Ascending aorta (tissue), 2 donors: ENCODE measurements at places on chromosomes 2 and 18. TPM values are rescaled to one million over a fixed set of nuclear protein-coding genes. Genes with fewer than 3 reads are reported as not detected.

- no peak for DNase-seq
- no peak overlapping the region for H3K27ac ChIP-seq
- no peak overlapping the region for H3K4me3 ChIP-seq
- no peaks in the 10 kb centered on the region for H3K4me1 ChIP-seq
- H3K36me3 ChIP-seq = peaks cover 32% of the 10 kb centered on the region
- H3K27me3 ChIP-seq = no peaks in the 10 kb centered on the region
Observed at GRCh38 chr2:182729710-182730339, 13.8 kb downstream of the DNAJC10 start.

DNA sequence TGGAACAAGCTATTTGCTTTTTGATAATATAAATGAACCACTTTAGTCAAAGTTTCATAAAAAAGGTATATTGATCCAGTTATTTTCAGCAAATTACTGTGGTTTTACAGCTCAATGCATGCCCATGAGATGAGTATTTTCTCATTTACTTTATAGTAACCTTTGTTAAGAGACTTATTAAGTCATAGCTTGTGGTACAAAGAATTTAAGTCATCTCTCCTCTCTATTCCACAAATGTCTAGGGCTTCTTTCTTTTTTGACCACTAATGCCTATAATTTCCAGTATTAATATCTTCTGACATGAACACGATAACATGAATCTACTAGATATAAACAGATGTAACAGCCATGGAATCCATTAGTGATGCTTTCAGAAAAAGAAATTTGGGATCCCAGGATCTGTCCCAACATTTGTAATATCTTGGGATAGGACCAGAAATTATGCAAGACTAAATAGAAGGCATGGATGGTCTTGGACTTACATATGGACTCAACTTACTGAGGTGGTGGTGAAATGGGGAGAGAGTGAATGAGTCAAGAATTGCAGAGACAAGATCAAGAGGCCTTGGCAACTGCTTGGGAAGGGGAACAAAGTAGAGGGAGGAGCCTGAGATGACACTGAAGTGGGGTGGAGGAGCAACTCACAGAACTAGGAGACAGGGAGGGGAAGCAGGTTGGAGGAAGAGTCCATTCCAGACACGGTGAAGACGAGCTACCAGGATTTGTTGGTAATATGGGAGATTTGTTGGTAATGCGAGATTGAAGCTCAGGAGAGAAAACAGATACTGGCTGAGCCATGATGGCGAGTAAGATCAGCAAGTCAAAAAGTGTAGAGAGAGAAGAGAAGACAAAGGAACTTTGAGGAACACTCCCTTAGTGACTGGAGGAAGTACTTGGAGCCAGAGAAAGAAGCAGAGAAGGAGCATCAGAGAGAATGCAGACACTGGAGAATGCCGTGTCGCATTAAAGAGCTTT is 42.4 kb upstream of the KDM3A start:
- H3K27me3 ChIP-seq = no peaks in the 10 kb centered on the region
- no peaks in the 10 kb centered on the region for H3K4me1 ChIP-seq
- H3K36me3 ChIP-seq = no peaks in the 10 kb centered on the region
- no peak for DNase-seq
- no peak overlapping the region for H3K4me3 ChIP-seq
- no peak overlapping the region for H3K27ac ChIP-seq

GRCh38 chr18:78393086-78393862 is 586.3 kb upstream of the SALL3 start:
- H3K27ac ChIP-seq = no peak overlapping the region
- no peaks in the 10 kb centered on the region for H3K27me3 ChIP-seq
- H3K4me3 ChIP-seq = no peak overlapping the region
- no peaks in the 10 kb centered on the region for H3K36me3 ChIP-seq
- no peaks in the 10 kb centered on the region for H3K4me1 ChIP-seq
- no peak for DNase-seq

- no peaks in the 10 kb centered on the region for H3K27me3 ChIP-seq
- no peak overlapping the region for H3K27ac ChIP-seq
- H3K36me3 ChIP-seq = no peaks in the 10 kb centered on the region
Observed at GRCh38 chr2:133713049-133713580, 144.9 kb upstream of the NCKAP5 start.

DNA sequence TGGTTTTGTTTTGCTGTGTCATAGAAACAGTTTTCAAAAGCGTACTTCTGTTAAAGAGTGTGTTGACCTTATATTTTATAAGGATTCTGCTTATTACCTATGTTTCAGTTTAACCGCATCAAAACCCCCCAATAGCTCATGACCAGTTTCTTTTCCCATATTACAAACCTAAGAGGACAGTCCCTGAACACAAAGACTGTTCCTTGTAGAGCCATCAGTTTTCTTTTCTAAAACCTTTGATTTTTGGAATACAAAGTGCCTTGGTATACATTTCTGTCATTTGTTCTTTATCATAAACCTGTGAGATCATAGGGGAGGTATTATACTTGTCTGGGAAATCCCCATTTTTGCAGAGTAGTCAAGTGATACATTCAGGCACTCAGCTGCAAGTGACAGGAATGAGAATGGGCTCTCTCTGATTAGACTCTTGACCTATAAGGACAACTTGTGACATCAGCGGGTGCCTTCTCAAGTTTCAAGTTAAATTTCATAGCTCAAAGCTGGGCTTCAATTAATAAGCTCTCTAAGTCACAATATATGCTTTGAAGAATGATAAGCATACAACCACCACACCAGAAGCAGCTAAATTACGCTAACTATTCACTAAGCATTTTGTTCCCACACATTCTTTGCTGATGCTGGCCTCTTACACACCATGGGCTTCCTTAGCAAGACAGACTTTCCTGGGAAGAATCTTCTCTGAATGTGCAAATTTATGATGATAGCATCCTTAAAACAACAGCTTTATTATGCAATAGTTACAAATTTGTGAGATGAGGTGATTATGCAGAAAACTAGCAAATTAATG is 97.5 kb upstream of the CD302 start:
- no peaks in the 10 kb centered on the region for H3K4me1 ChIP-seq
- no peaks in the 10 kb centered on the region for H3K27me3 ChIP-seq
- H3K27ac ChIP-seq = no peak overlapping the region
- DNase-seq = no peak
- H3K36me3 ChIP-seq = no peaks in the 10 kb centered on the region
- no peak overlapping the region for H3K4me3 ChIP-seq

GRCh38 chr2:55311444-55311870 is 42.4 kb upstream of the MTIF2 start:
- H3K36me3 ChIP-seq = peaks cover 7% of the 10 kb centered on the region
- no peaks in the 10 kb centered on the region for H3K27me3 ChIP-seq
- DNase-seq = no peak
- no peak overlapping the region for H3K4me3 ChIP-seq

The RGPD4 gene
- not detected for total RNA-seq

The ACTR1B gene
- total RNA-seq = 125 TPM

The MARCHF4 gene
- total RNA-seq = not detected

The NCKAP5 gene
- 0.75 TPM for total RNA-seq

The COL4A3 gene
- 1.1 TPM for total RNA-seq
